ENCODE measurements at places on chromosomes 11 and 22.

DNA sequence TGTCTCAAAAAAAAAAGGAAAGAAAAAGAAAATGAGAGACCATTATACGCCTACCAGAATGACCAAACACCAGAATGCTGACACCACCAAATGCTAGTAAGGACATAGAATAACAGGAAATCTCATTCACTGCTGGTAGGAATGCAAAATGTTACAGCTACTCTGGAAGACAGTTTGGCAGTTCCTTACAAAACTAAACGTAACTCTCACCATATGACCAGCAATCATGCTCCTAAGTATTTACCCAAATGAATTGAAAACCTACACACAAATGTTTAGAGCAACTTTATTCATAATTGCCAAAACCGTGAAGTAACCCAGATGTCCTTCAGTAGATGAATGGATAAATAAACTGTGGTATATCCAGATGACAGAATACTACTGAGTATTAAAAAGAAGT is 7.2 kb downstream of the CHKA start:
- no peak for DNase-seq

GRCh38 chr11:65410936-65411680 is 11.5 kb upstream of the NEAT1 start:
- DNase-seq: no peak

DNA sequence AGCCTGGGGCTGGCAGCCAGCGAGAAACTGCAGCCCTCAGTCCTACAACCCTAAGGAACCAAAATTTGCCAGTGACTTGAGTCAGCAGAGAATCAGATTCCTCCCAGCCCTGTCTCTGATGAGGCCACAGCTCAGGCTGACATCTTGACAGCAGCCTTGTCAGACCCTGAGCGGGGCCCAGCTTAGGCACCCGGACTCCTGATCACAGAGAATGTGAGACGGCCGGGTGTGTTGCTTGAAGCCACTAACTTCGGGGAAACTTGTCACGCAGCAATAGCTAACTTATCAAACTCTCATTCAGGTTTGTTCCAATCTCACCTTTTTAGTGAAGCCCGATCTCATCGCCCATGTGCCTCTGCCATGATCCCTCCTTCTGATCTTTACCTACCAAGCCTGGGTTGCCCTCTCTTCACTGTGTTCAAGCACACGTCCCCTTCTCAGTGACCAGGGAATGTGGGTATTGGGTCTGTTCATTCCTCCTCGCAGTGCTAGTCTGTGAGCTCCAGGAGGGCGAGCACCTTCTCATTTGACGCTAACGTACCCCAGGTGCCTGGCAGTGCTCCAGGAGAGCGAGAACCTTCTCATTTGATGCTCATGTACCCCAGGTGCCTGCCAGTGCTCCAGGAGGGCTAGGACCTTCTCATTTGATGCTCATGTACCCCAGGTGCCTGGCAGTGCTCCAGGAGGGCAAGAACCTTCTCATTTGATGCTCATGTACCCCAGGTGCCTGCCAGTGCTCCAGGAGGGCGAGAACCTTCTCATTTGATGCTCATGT is 280.7 kb downstream of the BRD1 start:
- no peak for DNase-seq

DNA sequence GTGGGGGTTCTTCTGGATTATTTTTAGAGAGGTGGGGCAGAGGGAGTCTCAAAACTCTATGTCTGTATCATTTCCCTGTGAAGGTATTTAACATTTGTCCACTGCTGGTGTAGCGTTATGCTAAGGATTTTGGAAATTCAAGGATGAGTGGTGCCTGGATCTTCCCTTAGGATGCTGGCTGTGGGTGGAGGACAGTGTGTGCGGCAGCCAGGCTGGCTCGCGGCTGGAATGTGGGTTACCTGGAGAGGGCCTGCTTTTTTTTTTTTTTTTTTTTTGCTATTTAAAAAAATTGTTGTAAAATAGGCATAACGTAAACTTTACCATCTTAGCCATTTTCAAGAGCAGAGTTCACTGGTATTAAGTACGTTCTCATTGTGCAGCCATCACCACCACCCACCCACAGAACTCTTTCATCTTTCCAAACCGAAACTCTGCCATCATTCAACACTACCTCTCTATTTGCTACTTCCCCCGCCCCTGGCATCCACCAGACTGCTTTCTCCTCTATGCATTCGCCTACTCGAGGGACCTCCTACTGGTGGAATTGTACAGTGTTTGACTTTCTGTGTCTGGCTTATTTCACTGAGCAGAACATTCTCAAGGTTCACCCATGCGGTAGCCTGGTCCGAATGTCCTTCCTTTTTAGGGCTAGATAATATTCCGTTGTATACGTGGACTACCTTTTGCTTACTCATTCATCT is 67.1 kb downstream of the PARVB start:
- DNase-seq: no peak

DNA sequence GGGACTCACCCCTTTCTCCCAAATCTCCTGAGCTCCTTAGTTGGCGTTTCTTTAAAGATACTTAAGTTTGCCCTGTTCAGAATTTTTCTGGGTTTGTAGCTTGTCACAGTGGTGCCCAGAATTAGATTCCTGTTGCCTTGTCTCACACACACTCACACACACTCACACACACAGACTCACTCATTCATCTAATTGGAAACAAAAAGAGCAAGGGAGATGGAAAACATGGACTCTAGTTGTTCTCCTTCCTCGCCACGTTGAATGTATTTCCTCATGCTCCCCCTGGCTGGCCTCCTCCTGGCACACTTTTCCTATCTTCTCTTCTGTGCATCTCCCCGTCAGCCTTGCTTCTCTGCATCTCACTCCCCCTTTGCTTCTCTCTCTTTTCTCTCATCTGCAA is 752.3 kb downstream of the NTM start:
- no peak for DNase-seq

DNA sequence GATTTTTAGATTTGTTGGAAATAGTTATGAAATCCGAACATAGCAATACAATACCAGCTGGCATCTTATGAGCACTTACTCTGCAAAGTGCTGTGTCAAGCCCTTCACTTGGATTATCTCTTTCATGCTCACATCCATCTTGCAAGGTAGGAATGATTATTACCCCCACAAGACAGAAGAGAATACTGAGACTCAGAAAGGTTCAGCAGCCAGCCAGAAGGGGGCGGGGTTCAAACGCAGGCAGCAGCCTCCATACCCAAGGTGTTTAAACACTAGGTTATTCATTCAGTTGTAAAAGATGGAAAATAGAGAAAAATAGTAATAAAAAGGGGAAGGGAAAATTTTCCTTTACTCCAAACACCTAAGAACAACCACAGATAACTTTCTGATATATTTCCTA is 158.5 kb downstream of the CCDC34 start:
- no peak for DNase-seq

- no peak for DNase-seq
Measured at GRCh38 chr22:44051358-44051757, 27.3 kb downstream of the PARVB start.

GRCh38 chr22:20551805-20552442 is 44.5 kb downstream of the MED15 start:
- DNase-seq: no peak

- DNase-seq: no peak
Measured at GRCh38 chr11:502288-503178, 4.5 kb downstream of the RNH1 start.

- DNase-seq: no peak
Measured at GRCh38 chr11:8247312-8247711, 16.4 kb downstream of the LMO1 start.

DNA sequence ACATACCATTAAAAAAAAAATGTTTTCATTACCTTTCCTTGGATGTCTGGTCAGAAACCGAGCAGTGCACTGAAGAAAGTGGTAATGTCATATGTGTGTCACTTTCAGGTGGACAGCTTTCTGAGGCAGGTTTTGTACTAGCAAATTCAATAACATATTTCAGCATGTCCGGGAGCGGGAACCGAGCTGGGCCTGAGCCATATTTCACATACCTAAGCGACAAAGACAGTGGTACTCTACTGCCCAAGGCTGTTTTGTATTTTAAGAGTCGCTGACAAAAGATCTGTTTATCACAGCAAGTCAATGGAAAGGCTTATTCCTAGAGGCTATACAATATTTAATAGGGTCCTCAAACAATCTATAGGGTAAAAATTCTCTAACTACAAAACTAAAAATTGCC is 38.0 kb downstream of the CLDN25 start:
- no peak for DNase-seq

- DNase-seq: no peak
Measured at GRCh38 chr11:2270322-2271076, at the start of gene ASCL2. Gene ASCL2 (minus strand): TSS chr11:2270588. CDS start chr11:2270332, 256 bp downstream.

GRCh38 chr11:90840071-90840470 is 617.2 kb upstream of the CHORDC1 start:
- DNase-seq: no peak

- DNase-seq: no peak
Measured at GRCh38 chr11:123517559-123518364, 87.7 kb downstream of the GRAMD1B start.

- no peak for DNase-seq
Measured at GRCh38 chr22:36899498-36899897, 13.9 kb upstream of the CSF2RB start.

DNA sequence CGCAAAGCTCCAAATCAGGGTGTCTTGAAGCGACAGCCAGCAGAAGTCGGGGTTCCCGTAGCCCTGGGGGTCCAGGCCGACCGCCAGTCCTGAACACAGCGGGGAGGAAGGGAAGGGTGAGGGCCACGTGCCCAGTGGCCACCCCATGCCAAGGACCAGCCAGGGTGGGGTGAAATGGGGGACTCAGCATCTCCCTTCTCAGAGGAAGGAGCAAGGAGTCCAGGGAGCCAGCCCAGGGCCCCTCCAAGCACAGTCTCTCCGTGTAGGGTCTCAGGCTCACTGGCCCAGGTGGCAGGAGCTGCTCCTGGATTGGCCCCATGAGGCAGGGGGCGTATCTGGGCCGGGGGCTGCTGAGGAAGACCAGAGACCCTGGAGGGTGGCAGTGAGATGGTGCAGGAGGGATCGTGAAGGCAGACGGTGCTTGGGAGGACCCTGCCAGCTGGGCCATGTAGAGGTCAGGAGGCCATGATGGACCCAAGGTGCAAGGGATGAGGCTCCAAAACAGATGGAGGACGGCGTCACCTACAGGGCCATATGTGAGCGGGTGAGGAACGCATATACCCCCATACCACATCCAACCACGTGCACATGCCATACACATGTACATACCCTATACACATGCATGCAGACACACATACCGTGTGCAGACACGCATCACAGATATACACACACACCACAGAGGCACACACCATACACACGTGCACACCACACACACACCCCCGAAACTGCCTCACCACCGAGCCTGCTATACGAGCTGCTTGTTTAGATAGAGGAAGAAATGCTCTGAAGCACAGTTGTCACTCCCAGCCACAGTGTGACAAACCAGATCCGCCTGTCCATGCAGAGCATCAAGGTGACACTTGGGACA is 34.4 kb downstream of the TRMU start:
- no peak for DNase-seq

GRCh38 chr11:3109434-3109833 is 52.2 kb upstream of the CARS1 start:
- DNase-seq: no peak

DNA sequence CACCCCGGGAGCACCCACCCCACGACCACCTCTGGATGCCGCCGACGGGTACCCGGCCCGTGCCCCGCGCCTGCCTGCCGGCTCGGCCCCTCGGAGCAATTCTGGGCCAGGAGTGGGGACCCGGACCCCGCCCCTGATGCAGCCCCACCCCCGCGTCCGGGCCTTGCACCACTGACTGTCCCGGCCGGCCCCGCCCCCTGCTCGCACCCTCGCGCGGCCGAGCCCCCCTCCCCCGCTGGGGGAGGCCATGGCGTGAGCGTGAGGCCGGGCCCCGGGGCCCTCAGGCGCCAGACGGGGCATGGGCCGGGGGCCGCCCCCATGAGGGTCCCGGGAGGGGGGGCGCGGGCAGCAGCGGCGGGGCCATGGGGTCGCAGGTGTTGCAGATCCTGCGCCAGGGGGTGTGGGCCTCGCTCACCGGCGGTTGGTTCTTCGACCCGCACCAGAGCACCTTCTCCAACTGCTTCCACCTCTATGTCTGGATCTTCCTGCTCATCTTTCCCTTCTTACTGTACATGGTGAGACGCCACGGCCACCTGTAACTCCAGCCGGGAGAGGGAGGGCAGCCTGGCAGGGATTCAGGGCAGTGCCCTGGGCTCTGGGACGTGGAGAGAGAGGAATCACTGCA is 486 bp downstream of the PCNX3 start:
- no peak for DNase-seq

- DNase-seq: no peak
Measured at GRCh38 chr11:128988242-128988970, 45.7 kb upstream of the TP53AIP1 start.

GRCh38 chr11:119885861-119886567 is 157.0 kb upstream of the NECTIN1 start:
- no peak for DNase-seq

- no peak for DNase-seq
Measured at GRCh38 chr11:134331354-134332188, at the start of gene GLB1L2. Gene GLB1L2 (plus strand): TSS chr11:134331988. CDS start chr11:134332062, 74 bp downstream.

DNA sequence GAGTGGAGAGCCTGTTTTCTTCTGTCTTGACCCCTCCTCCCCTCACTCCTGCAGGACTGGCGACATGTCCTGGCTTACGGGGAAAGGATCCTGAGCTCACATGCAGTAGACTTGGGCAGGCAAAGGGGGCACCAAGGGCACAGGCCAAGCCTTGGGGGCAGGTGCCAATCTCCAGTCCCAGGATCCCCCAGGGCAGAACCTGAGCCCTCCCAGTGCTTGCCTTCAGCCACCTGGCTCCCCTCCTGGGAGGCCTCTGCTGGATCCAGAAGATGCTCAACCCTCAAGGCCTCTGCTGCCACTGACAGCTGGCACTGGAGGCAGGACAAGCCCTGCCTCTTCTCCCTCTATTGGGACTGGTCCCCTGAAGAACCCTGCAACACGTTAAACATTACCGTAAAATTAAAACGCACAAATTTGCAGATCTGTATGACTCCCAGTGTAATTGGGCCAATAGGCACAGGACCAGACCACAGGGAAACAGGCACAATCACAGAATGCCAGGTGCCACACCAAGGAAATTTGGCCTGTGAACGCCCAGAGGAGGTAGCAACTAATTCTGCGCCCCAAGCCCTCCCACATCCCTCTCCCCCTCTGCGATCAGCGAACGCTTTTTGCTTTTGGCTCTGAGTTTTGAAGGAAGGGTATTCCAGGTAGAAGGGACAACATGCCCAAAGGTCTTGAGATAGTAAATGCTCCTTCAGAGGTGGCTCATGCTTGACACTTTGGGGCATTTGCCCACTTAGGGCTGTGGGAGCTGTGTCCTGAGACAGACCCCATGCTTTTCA is 967 bp upstream of the LZTR1 start:
- no peak for DNase-seq

Measured in T1000 (cell line).